ENCODE measurements at places on chromosomes 11 and 22.

GRCh38 chr11:61059260-61059752 lies 43.0 kb upstream of the CD5 start:
- DNase-seq, result no peak

DNA sequence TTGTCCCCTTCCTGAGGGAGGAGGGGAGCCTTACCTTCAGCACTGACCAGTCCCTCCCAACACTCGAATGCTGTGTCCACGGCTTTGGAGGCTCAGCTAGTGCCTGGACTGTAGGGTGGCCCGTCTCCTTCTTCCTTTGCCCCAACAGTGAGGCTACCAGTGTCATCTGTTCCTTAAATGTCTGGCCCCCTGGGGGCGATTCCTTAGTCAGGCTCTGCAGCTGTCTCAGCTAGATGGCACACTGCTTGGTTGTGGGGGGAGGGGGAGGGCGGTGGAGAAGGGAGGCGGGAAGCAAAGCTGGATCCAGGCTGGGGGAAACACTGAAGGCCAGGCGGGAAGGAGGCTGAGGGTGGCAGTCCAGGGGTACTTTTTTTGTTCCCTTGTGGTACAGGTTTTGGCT lies at the start of gene IGSF22:
TSS of gene IGSF22 (minus strand) at position 149 of the 400 bp plus-strand sequence. CDS start 1,952 bp downstream, outside the sequence.
- DNase-seq, result no peak

- no peak for DNase-seq
Observed at GRCh38 chr11:61482513-61482912, 26.0 kb upstream of the LRRC10B start.

DNA sequence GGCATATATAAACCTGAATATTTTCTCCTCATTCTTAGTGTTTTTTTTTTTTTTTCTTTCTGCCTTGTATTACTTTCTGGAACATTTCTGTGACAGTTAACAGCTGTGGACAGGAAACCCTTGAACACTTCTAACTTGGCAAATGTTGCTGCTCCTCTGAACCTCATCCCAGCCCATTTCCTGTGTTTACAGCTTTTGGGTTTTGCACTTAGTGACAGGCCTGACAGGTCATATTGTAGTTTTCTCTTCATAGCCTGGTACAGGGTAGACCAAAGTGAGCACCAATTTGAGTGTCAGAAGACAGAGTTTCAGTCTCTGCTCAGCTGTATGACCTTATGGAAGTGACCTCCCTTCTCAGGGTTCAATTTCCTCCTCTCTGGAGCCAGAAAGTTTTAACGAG lies 91.6 kb downstream of the STIM1 start:
- no peak for DNase-seq

DNA sequence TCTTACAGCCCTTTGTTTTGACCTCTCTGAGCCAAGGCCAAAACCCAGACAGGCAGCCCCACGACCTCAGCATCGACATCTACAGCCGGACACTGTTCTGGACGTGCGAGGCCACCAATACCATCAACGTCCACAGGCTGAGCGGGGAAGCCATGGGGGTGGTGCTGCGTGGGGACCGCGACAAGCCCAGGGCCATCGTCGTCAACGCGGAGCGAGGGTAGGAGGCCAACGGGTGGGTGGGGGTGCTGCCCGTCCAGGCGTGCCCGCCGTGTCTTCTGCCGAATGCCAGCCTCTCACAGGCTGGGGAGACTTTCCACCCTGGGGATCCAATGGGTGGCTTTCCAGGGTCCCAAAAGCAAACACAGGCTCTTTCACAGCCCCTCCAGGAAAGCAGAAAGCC lies 37.1 kb upstream of the PPP6R3 start:
- no peak for DNase-seq

DNA sequence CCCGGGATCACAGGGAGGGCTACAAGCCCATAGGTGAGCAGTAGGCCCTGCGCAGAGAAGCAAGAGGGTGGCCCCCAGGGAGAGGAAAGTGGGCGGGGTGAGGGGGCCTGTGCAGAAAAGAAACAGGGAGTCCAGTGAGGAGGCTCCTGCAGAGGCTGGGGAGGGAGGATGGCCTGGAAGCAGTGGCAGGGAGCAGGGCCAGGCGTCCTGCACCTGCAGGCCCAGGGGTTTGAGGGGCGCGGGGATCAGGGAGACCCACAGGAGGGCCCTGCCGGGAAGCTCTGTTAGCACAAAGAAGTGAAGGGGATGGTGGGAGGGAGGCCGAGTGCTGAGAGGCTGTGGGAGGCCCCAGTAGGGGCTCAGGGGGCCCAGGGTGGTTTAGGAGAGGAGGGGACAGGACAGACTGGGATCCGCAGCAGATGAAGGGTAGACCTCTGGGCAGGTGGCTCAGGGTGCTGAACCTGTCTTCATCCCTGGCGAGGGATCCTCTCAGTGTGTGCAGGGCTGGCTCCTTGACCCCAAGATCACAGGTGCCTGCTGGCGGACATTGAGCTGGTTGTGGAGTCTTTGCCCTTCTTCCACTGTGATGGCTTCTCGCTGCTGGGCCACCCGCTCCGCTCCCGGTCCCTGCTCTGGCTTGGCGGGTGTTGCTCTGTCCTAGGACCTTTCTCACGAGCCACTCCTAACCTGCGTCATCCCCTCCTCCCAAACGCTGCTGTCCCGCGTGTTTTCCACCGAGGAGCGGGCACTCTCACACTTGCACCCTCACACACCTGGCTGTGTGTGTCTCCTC lies 31.8 kb upstream of the CELSR1 start:
- no peak for DNase-seq

Data from neuronal stem cell (in vitro differentiated cells).